ENCODE measurements at places on chromosomes 11 and 22.

- DNase-seq = no peak
These were observed 14.7 kb downstream of the PHF21B start for GRCh38 chr22:44995105-44995514.

DNA sequence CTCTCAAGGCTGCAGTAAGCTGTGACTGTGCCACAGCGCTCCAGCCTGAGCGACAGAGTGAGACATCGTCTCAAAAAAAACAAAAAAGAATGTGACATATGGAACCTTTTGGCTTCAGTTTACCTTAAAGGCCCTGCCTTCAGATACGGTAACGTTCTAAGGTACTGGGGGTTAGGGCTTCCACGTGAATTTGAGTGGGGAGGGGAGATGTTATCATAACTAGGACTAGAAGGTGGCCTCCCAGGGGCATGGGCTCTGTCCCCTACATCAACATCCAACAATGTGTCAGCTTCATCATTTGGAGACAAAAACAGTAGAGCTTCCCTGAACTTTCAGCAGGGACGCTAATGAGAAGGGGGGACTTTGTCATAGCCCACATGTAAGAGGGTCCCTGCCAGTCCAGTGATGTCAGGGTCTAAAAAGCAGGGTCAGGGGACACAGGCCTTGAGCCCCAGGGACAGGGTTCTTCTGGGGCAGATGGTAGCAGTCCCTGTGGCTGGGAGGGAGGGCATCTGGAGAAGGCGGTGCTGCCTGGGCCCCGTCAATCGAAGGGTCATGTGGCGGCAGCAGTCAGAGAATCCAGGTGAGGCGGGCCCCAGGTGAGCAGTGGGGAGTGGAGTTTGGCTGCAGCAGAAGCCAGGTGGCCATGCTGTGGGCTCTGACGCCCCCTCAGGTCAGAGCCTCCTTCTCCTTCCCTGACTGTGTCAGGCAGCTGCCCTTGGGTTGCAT is 79.8 kb downstream of the BCR start:
- DNase-seq = no peak

GRCh38 chr11:70805243-70805642 is 406.9 kb downstream of the CTTN start:
- DNase-seq = no peak

DNA sequence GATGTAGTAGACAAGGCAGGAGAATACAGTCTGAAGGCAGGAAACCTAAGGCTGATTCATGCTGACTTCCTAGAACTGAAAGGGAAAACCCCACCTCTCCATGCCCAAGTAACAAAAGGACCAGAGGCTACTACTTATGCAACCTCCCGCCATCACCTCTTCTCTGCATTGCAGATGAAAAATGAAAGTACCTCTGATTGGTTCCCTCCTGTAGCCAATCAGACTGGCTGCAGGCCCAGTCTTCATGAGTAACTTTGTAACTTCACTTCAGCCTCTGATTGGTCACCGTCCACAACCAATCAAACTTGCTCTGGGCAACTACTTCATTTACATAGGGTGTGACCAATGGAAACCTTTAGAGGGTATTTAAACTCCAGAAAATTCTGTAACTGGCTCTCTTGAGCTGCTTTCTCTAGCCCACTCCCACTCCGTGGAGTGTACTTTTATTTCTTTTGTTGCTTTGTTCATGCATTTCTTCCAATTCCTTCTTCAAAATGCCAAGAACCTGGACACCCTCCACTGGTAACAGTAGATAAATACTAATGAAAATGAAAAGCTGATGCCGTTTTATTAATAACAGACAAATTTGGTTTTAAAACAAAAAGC is 5.2 kb upstream of the MAP6 start:
- DNase-seq = no peak

DNA sequence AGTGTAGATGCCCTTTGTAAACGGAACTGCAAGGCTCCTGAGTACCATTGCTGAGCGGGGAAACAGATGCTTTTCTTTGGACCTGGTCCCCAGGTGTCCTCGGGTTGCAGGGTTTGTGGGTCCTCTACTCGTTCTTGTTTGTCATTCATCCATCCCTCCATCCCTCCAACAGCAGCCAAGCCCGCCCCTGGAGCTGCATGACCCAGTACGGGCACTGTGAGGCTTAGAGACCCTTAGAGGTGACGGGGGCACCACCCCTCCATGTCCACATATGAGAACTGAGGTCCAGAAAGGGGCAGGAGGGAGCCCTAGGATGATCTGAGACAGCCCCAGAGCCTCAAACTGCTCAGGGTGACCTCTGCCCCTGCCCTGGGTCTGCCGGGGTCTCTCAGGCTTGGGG is 45.4 kb downstream of the WNT11 start:
- DNase-seq = no peak

DNA sequence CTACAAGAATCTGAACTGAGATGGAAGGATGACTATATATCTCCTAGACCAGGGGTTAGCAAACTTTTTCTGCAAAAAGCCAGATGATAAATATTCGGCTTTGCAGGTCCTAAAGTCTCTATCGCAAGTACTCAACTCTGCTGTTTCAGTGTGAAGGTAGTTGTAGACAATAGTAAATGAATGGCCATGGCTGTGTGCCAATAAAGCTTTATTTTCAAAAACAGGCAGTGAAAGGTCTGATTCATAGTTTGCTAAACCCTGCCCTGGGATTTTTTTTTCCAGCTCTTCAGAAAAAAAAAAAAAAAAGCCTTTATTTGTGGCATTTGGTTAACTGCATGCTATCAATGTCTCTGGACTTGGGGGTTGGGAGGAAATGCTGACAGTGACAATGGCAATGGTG is 37.5 kb downstream of the FAM227A start:
- DNase-seq = no peak

DNA sequence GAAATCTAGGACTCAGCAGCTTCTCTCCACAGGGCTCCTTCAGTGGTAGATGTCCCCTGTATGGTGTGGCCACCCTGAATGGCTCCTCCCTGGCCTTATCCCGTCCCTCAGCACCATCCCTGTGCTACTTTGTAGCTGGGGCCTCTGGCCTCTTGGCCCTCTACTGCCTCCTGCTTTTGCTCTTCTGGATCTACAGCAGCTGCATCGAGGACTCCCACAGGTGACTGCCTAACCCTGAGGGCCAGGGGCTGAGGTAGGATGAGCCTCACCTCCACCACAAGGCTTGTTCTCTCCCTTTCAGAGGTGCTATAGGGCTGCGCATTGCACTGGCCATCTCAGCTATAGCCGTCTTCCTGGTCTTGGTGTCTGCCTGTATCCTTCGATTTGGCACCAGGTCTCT is 1.8 kb downstream of the TMEM179B start:
- DNase-seq = no peak

DNA sequence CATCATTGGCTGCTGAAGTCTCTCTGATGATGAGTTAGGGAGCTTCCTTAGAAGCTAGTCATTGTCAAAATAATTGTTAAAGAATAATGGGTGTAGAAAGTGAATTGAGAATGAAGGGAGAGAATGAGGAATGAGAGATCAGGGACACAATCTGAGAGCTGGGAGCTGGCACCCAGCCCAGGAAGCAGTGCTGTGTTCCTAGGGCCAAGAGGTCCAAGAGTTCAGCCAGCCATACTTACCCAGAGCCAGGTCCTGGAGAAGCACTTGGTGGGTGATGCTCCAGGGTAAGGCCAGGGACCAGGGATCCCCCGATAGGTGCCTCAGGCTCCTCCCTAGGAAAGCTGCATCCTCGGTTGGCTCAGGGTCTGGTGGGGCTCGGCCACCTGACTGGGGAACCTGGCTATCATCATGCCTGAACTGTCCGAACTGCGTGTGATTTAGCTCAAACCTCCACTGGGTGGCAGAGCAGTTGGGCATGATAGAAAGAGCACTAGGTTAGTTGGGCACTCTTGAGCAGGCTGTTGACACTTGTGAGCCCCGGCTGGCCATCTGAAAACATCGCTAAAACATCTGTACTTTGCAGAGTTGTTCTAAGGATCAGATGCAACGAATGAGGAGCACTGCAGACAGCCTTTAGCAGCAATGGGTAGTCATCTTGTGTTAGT is 123.9 kb upstream of the NCAM1 start:
- DNase-seq = no peak

GRCh38 chr22:32552521-32552920 is 77.9 kb downstream of the FBXO7 start:
- DNase-seq = no peak

DNA sequence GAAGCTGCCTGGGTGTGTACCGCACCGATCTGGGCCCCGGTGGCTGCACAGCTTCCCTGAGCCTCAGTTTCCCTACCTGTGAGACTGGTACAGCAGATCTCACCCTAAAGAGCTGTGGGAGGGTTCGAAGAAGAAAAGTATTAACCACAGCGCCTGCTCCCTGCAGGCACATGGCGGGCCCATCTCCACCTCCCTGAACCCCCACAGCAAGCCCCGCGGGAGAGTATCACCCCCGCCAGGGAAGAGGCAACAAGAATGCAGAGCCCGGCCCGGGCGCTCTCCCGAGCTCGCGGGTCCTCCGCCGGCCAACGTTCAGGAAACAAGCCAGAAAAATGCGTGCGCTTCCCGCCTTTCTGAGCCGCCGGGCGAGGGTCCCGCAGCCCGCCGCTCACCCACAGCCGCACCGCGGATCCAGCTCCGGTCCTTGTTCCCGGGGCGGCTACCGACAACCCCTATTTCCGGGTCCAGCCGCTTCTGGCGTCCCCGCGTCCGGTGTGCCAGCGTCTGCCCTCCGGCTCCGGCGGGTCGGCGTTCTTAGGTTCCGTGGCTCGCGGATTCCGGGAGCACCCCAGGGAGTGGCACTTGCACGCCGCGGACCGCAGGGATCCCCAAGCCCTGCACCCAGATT is at the start of gene TOP3B:
TOP3B (minus strand) TSS at position 450 of the 628 bp plus-strand sequence. CDS start 7,078 bp downstream, outside the sequence.
- DNase-seq = peak; percentile 58

GRCh38 chr22:19275104-19275503 is 16.4 kb downstream of the CLTCL1 start:
- DNase-seq = no peak

DNA sequence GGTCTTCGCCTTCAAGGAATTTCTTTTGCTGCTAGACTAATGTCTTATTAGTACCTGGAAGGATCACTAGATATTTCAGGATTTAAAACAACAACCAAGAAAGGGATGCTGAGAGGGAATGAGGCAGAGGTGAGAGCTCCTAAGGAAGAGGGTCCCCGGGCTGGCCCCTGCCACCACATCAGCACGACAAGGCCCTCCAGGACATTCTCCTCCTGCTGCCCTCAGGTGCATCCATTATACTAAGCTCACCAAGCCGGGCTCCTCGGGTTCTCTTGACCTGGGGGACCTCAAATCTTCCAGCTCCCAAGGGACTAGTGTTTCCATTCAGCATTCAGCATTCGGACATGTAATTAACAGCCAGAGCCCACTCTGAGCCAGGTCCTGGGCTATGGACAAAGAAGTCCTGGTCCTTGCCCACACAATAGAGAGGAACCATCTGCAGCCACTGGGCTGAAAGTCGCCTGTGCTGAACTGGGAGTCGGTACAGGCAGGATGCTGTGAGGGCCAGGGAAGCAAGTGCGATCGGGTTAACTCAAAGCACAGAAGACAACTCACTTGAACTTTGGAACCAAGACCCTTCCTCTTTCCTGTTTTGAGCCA is 29.4 kb upstream of the OAF start:
- DNase-seq = no peak

DNA sequence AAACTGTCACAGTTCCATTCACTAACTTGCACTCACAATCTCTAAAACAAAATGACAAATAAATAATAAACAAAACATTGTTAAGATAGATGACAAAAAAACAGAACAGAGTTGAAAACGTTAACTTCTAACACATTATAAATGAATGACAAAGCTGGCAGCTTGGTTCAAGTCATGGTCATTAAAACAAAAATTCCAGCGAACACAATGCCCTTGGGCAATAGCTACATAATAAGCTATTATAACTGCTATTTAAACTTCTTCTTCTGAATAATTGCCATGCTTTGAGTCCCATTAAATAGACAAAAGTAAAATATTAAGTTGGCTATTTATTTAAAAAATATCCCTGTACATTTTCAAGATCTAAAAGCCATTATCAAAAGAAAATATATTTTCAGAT is 54.7 kb downstream of the PICALM start:
- DNase-seq = no peak

- no peak for DNase-seq
These were observed at the start of gene ADAMTS15 for GRCh38 chr11:130448416-130449309. TSS of gene ADAMTS15 (plus strand) at chr11:130448645. CDS start at chr11:130448974, 329 bp downstream.

DNA sequence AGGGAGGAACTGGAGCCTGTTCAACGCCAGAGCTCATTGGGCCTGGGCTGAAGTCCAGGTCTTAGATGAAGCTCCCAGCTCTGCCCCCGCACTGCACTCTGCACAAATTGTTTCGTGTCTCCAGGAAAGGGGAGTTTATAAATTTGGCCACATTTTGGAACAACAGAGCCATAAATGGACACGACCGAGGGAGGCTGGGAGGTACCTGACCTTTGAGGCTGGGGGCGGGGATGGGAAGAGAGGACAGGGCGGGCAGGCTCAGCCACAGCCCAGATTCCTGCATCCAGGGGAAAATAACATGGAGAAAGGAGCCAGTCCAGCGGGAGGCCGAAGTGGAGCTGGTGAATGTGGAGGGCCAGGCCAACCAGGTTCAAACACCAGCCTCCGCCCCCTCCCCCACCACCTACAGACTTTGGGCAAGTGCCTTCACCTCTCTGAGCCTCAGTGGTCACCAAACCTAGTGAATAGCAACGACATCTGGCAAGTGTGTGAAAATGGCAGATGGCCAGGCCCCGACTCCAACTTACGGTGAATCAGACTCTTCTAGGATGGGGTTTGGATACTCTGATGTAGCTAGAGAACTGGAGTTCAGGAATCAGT is 36.8 kb upstream of the SMTN start:
- DNase-seq = no peak

GRCh38 chr11:75428989-75429640 is 3.9 kb downstream of the KLHL35 start:
- DNase-seq = no peak

DNA sequence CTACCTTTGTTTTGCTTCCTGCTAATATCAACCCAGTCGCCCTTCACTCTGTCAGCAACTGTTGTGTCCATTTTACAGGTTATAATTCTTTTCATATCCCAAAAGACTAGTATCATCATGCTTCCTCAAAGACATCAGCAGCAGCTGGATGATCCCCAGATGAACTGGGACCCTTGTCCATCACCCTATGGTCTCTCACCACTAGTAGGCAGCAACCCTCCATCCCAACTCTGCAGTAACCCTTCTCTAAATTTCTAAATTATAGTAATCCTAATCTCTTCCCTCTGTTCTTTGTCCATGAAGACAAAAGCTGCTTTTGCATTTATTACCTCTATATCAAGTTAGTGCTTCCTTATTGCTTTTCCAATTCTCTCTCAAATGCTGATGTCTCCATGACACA is 1025.8 kb downstream of the FAM181B start:
- no peak for DNase-seq

GRCh38 chr11:9273376-9274336 is 8.5 kb upstream of the DENND5A start:
- DNase-seq = no peak

Measured in stimulated activated CD8-positive, alpha-beta memory T cell treated with anti-CD3 and anti-CD28 coated beads, Interleukin-15, amount 100 ng/mL, for 4 hours (primary cell).